ENCODE measurements at places on chromosomes 6 and 20.

DNA sequence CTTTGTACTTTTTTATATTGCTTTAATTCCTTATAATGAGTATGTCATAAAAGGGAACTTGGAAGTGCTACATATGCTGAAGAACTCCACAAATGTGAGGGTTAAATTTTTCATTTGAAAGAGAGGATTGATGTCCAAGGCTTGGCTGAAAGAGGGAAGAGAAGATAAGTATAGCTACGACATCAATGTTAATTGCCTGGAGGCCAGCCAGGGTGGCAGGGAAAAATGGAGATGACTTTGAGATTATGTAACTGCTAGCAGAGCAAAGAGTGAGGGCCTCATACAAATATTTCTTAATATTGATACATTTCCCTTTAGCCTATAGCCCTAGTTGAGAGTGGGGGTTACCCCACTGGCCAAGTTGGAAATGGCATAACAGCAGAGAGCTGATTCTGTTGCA lies 24.8 kb upstream of the RIMS4 start:
- DNase-seq: no peak

DNA sequence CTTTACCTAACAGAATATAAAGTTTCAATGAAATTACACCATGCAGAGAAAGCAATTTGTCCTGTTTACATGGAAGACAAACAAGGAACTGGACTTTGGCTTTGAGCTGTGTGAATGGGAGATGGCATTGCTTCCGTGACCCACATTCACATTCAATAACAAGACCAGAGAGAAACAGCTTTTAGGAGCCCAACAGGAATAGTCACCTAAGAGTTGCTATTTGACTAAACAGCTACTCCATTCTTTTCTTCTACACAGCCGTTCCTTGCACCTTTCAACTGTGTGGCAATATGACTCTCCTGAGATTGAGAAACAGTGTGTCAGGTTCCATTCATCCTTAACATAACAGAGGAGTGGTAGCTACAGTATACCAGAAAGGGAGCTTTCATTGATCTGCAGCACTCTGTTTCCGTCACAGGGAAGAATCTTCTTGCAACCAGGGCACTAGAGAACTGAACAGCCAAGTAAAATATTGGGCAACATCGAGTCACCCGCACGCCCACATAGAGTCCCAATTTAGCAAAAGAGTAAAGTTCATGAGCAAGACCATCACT lies 355.1 kb downstream of the HAO1 start:
- no peak for DNase-seq

DNA sequence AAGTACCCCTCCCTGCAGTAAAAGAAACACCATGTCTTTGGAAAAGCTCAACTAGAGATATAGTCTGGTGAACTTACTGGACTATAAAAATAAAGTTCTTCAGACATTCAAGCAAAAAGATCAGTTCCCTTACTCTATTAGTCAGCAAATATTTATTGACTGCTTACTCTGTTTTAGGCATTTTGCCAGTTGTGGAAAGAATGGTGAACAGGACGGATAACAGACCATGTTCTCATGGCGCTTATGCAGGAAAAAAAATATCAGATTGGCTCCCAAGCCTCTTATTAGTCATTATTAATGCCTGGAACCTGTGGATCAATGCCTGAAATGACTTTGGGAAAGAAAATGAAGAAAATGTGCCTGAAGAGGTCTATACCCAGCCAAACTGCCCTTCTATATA lies 282.2 kb upstream of the EPHA7 start:
- DNase-seq: no peak

GRCh38 chr6:106770663-106771062 lies 141.3 kb downstream of the QRSL1 start:
- no peak for DNase-seq

GRCh38 chr6:53628354-53629119 lies 37.0 kb downstream of the KLHL31 start:
- DNase-seq: no peak

- DNase-seq: peak; percentile 92
Measured at GRCh38 chr6:150751296-150751695, 114.2 kb upstream of the MTHFD1L start.

DNA sequence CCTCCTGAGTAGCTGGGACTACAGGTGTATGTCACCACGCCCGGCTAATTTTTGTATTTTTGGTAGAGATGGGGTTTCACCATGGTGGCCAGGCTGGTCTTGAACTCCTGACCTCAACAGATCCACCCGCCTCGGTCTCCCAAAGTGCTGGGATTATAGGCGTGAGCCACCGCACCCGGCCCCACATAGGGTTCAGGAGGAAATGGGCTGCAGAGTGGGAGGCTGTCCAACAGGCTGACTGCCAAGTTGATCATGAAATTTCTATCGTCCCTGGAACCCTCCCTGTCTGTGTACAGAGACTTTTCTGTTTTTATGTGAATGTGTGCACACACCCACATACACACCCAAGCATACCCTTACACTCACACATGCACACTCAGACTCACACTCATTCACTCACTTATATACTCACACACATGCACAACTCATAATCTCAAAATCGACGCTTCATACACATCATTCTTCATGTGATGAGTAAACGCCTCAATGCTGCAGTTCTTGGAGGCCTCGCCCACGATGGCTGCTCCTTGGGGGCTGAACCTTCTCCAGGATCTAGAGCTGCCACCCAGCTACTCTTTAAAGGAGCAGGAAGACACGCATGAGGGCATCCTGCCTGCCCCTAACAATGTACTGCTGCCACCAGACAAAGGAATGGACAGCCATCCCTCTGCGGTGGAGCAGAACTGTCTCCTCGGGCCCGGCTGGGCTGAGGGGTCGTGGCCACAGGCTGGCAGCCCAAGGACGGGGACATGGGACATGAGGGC lies 35.6 kb downstream of the SUN5 start:
- no peak for DNase-seq

GRCh38 chr20:58651946-58652605 lies 993 bp downstream of the STX16 start:
- peak; percentile 79 for DNase-seq

- no peak for DNase-seq
Measured at GRCh38 chr20:63325021-63325471, 32.1 kb downstream of the COL20A1 start.

DNA sequence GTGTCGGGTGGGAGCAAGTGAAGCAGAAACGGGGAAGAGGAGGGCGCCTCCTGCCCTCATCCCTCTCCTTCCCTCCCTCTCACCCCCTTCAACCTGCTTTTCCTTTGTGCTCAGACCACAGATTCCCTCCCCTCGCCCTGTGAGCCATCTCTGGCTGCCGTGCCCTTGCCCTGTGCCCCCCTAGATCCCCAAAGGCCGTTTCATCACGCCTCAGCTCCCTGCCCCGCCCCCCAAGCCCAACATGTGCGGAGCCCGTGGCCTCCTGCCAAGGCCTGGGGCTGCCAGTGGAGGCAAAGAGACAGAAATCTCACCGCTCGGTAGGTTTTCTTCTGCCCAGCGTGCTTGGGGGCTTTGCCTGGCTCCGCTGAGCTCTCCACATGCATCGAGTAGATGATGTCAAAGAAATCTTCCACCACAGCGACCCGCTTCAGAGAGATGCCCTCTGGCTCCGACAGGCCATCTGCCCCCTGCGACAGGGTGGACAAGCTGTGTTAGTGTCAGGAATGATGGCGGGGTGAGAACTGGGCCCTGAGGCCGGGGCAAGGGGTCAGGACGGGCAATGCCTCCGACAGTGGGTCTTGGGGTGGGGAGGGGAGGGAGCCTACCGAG lies 57.6 kb downstream of the NOL4L start:
- no peak for DNase-seq

GRCh38 chr20:40692240-40693011 lies 3.4 kb upstream of the MAFB start:
- no peak for DNase-seq

- peak; percentile 89 for DNase-seq
Measured at GRCh38 chr20:31517373-31517772, 3.1 kb downstream of the HM13 start.
